ENCODE measurements at places on chromosomes 5 and 9.

- no peaks in the 10 kb centered on the region for H3K4me1 ChIP-seq
- no peaks in the 10 kb centered on the region for H3K27me3 ChIP-seq
- no peak for DNase-seq
- no peak overlapping the region for H3K27ac ChIP-seq
- H3K36me3 ChIP-seq, result no peaks in the 10 kb centered on the region
- no peak overlapping the region for H3K4me3 ChIP-seq
Observed at GRCh38 chr5:42668254-42668653, 88.4 kb upstream of the CCDC152 start.

DNA sequence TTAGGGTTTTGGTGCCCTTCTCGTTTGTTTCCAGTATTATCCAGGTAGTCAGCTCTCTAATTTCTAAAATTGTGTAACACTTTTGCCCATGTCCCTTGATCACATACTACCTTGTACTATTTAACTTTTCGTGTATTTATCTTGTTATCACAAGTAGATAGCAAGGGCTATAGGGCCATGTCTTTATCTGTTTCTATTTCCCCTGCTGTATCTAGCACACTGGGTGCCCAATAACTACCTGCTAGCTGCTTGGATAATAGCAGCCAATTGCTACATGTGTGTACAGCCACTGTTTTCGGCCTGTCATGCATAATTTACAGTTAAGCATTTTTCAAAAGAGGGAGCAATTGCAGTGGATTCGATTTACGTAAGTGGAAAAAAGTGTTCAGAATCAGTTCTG, 64.8 kb upstream of the TNFAIP8 start:
- H3K27me3 ChIP-seq, result no peaks in the 10 kb centered on the region
- no peak overlapping the region for H3K4me3 ChIP-seq
- H3K36me3 ChIP-seq, result no peaks in the 10 kb centered on the region
- H3K4me1 ChIP-seq, result peaks cover 50% of the 10 kb centered on the region

- H3K27me3 ChIP-seq, result peaks cover 6% of the 10 kb centered on the region
- no peaks in the 10 kb centered on the region for H3K4me1 ChIP-seq
- no peaks in the 10 kb centered on the region for H3K36me3 ChIP-seq
- H3K4me3 ChIP-seq, result no peak overlapping the region
Observed at GRCh38 chr5:170075696-170076095, 30.0 kb upstream of the FOXI1 start.

DNA sequence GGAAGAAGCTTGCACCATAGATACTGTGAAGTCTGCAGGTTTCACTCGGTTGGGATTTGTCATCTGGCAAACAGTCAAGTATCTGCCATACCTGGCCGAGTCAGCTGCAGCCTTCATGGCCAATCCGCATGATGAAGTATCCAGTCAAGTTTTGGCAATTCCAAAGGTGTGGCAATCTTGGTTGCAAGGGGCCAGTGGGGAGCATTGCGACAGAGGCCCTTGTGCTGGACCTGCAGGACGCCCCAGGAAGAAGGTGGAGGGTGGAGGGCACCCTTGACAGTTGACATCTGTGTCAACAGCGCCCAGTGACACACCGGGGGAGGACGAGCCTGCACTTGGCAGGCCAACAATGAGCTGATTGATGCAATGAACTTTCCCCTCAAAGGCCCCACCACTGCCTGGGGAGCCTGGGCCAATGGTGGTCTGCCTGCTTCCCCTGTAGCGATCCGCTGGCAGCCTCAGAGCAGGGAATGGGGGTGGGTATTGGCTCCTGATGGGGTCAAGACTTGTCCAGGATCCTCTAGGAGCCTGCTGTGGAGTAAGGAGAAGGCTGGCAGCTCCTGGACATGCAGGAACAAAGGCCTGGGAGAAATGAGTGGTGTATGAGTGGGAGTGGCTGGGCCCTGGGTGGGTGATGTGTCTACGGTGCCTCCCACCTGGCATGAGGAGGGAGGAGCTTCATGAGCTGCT, 122.8 kb upstream of the PITX1 start:
- H3K27me3 ChIP-seq, result no peaks in the 10 kb centered on the region
- H3K27ac ChIP-seq, result no peak overlapping the region
- no peak for DNase-seq
- no peak overlapping the region for H3K4me3 ChIP-seq

GRCh38 chr9:89732939-89733324, 128.1 kb downstream of the GADD45G start:
- H3K4me3 ChIP-seq, result no peak overlapping the region
- DNase-seq, result no peak
- H3K27me3 ChIP-seq, result no peaks in the 10 kb centered on the region
- no peaks in the 10 kb centered on the region for H3K36me3 ChIP-seq
- peak overlapping the region; percentile 30 for H3K27ac ChIP-seq

DNA sequence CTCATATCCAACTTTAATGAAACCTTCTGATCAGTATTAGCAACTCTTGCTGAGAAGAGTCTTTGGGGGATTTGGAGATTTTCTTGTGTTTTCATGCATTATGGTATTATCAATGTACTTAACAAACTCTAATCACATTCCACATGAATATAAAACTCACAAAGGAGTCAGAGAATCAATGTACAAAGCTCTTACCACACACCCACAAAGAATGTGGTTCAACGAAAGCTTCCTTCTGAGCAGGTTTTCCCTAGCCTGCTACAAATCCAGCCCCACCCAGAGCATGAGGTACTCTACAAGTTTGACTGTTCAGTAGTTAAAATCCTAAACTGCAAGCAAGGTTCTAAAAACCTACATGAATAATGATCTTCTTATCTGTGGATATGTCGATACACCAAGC, 210.1 kb downstream of the TARS1 start:
- H3K27me3 ChIP-seq, result no peaks in the 10 kb centered on the region
- DNase-seq, result no peak
- H3K36me3 ChIP-seq, result no peaks in the 10 kb centered on the region
- peak overlapping the region; percentile 1 for H3K27ac ChIP-seq
- no peaks in the 10 kb centered on the region for H3K4me1 ChIP-seq

GRCh38 chr5:60260658-60261057, 367.1 kb upstream of the PDE4D start:
- H3K27me3 ChIP-seq, result no peaks in the 10 kb centered on the region
- H3K4me1 ChIP-seq, result no peaks in the 10 kb centered on the region
- no peak overlapping the region for H3K4me3 ChIP-seq

- no peaks in the 10 kb centered on the region for H3K27me3 ChIP-seq
- H3K36me3 ChIP-seq, result no peaks in the 10 kb centered on the region
- H3K4me1 ChIP-seq, result peaks cover 7% of the 10 kb centered on the region
Observed at GRCh38 chr9:16412740-16413139, 457.7 kb downstream of the BNC2 start.

- no peak overlapping the region for H3K27ac ChIP-seq
- no peak for DNase-seq
- H3K36me3 ChIP-seq, result no peaks in the 10 kb centered on the region
- H3K4me1 ChIP-seq, result peaks cover 6% of the 10 kb centered on the region
- H3K4me3 ChIP-seq, result no peak overlapping the region
Observed at GRCh38 chr9:14361074-14361473, 47.1 kb upstream of the NFIB start.

DNA sequence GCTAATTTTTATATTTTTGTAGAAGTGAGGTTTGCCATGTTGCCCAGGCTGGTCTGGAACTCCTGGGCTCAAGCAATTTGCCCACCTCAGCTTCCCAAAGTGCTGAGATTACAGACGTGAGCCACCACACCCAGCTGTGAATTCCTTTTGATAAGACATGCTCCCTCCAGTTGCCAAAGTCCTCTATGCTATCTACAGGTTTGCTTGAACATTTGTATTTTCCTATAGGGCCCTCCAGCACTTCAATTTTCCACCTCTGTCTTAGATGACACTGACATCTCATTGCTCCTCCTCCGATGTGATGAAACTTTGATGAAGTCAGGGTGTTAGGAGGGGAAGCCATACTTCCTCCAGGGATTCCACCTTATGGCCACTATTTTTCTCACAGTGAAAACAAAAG, 25.2 kb upstream of the CTSV start:
- H3K27ac ChIP-seq, result peak overlapping the region; percentile 76
- no peaks in the 10 kb centered on the region for H3K36me3 ChIP-seq
- no peak overlapping the region for H3K4me3 ChIP-seq
- DNase-seq, result peak; percentile 25
- H3K27me3 ChIP-seq, result no peaks in the 10 kb centered on the region
- H3K4me1 ChIP-seq, result no peaks in the 10 kb centered on the region

GRCh38 chr5:173812811-173813550, 75.2 kb upstream of the CPEB4 start:
- H3K27ac ChIP-seq, result no peak overlapping the region
- no peak overlapping the region for H3K4me3 ChIP-seq
- DNase-seq, result no peak
- no peaks in the 10 kb centered on the region for H3K27me3 ChIP-seq

GRCh38 chr9:72600671-72601070, 79.3 kb downstream of the TMC1 start:
- no peak overlapping the region for H3K4me3 ChIP-seq
- no peak overlapping the region for H3K27ac ChIP-seq
- no peaks in the 10 kb centered on the region for H3K27me3 ChIP-seq
- H3K36me3 ChIP-seq, result no peaks in the 10 kb centered on the region

DNA sequence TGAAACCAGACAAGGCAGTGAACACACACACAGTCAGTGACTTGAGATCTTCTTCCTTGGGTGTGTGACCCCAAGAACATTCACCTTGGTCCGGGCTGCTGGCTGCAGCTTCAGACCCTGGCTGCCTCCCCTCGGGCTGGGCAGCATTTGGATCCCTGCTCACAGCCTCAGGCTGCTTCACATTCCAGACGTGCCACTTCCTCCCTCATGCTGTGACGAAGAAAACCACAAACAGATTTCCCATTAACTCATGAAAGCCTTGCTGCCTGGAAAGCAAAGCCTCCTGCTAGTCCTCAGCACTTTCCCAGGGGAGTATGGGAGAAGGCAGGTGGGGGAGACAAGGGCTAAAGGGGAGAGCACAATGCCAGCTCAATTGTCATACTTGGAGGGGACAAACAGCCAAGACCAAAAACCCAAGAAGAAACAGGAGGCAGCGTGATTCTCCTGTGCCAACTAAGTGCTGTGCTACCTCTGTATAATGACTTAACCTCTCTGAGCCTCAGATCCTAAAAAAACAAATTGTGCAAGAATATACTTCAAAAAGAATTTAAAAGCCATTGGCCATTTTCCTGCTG, 594.6 kb upstream of the BRINP1 start:
- no peak overlapping the region for H3K4me3 ChIP-seq
- H3K36me3 ChIP-seq, result no peaks in the 10 kb centered on the region
- no peaks in the 10 kb centered on the region for H3K4me1 ChIP-seq
- H3K27me3 ChIP-seq, result peaks cover 6% of the 10 kb centered on the region
- H3K27ac ChIP-seq, result no peak overlapping the region

GRCh38 chr5:109080896-109081295, 328.9 kb downstream of the PJA2 start:
- peak overlapping the region; percentile 80 for H3K27ac ChIP-seq
- peaks cover 15% of the 10 kb centered on the region for H3K4me1 ChIP-seq
- no peaks in the 10 kb centered on the region for H3K36me3 ChIP-seq
- peak; percentile 13 for DNase-seq

DNA sequence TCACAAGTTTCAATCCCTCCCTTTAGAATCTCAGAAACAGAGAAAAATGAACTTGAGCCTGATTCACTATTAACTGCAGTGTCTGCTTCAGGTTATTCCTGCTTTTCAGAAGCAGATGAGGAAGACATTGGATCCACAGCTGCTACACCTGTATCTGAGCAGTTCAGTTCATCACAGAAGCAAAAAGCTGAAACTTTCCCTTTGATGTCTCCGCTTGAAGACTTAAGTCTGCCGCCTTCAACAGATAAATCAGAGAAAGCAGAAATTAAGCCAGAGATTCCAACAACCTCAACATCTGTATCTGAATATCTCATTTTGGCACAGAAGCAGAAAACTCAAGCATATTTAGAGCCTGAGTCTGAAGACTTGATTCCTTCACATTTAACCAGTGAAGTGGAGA, 42.1 kb downstream of the CMYA5 start:
- H3K4me3 ChIP-seq, result no peak overlapping the region
- no peaks in the 10 kb centered on the region for H3K4me1 ChIP-seq
- H3K27ac ChIP-seq, result no peak overlapping the region
- no peaks in the 10 kb centered on the region for H3K27me3 ChIP-seq
- DNase-seq, result no peak

DNA sequence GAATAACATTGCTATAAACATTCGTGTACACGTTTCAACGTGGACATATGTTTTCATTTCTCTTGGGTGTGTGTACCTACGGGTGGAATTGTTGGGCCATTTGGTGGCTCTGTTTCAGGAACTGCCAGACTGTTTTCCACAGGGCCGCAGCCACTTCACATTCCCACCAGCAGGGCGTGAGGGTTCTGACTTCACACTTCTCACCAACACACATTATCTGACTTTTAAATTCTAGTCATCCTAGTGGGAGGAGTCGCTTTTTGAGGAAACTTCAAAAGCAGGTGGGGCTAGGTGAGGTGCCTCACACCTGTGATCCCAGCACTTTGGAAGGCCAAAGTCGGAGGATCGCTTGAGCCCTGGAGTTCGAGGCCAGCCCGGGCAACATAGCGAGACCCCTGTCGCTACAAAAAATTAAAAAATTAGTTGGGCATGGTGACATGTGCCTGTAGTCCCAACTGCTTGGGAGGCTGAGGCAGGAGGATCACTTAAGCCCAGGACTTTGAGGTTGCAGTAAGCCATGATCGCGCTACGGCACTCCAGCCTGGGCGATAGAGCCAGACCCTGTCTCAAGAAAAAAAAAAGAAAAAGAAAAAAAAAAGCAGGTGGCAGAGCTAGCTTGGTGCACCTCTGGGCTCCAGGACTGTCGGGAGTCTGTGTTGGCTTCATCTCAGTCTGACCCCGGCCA, 28.5 kb downstream of the TSPAN17 start:
- H3K27ac ChIP-seq, result no peak overlapping the region
- no peak overlapping the region for H3K4me3 ChIP-seq
- no peaks in the 10 kb centered on the region for H3K4me1 ChIP-seq
- H3K36me3 ChIP-seq, result no peaks in the 10 kb centered on the region

DNA sequence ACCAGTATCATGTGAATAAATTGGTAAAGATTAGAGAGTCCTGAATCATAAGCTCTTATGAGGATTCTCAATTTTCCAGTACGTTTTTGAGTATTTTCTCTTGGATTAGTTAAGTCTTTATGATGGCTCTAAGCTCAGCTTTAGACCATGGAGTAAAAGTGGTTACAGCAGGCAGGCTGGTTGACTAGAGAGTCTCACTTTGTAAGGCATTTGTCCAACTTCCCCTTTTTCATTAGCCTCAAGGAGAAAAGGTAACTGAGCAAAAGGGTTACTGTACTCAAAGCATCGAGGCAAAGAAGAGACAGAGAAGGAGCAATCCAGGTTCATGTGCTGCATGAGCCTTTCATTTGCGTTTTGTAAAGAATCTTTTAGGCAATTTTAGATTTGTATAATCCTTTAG, 8.5 kb downstream of the NOP16 start:
- no peak for DNase-seq
- H3K27me3 ChIP-seq, result no peaks in the 10 kb centered on the region
- H3K36me3 ChIP-seq, result no peaks in the 10 kb centered on the region
- H3K4me1 ChIP-seq, result no peaks in the 10 kb centered on the region
- H3K27ac ChIP-seq, result no peak overlapping the region

- peak; percentile 79 for DNase-seq
- no peaks in the 10 kb centered on the region for H3K27me3 ChIP-seq
- peaks cover 6% of the 10 kb centered on the region for H3K4me1 ChIP-seq
- H3K4me3 ChIP-seq, result no peak overlapping the region
- H3K36me3 ChIP-seq, result no peaks in the 10 kb centered on the region
Observed at GRCh38 chr9:127021664-127022363, 100.6 kb downstream of the ANGPTL2 start.
